ENCODE measurements at places on chromosomes 2 and 18.

DNA sequence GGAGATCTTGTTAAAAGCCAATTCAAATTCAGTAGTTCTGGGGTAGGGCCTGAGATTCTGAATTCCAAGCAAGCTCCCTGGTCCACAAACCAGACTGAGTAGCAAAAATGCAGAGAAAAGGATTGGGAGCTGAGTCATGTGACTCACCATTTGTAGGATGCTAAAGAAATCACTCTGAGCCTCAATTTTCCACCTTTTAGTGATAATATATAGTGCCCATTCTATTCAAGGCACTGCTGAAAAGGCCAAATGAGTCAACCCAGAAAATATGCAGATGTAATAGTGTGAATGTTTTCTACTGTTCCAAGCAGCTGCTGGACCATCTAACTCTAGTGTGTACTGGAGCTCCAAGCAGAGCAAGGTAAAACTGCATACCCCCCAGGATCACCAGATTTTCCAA is 47.2 kb downstream of the SLC14A2 start:
- no peak for DNase-seq

GRCh38 chr2:197168705-197169104 is 141.9 kb downstream of the ANKRD44 start:
- peak; percentile 74 for DNase-seq

GRCh38 chr2:215355801-215356200 is 43.9 kb downstream of the ATIC start:
- DNase-seq: no peak

DNA sequence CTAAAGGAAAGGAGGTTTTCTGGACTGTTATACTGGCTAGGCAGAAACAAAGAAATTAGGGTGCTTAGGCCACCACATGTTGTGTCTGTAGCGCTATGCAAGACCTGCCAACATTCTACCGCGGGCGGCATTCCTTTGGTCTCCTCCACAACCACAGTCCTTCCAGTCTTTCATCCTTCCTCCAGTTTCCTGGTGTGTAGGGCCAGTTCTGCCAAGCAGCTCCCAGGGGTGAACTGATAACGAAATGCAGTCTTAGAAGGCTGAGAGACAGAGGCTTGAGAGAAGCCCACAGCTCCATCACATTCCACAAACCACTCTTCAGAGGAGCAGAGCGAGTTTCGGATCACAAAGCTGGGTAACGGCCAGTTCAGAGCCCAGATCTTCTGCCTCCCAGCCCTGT is 19.5 kb upstream of the CXXC1 start:
- DNase-seq: no peak

DNA sequence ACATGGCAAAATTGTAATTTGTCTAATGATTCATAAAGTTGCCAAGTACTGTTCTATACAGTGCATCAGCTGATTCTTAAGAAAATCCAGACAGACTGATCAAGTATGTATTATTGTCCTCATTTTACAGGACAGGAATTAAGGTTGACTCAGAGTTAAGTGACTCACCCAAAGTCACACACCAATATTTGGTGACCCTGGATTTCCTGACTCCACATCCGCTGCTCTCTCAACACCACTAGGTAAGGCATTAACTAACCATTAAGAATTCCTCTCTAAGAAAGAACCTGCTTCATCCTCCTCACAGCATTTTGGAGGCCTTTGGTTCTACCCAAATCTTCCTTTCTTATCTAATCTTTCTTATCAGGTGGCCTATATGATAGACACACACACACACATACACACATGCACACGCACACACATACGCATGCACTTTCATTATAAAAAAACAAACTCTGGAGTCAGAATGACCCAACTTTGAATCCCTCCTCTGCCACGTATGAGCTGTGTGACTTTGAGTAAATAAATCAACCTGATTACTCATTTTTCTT is 150.8 kb downstream of the ANKRD44 start:
- no peak for DNase-seq

DNA sequence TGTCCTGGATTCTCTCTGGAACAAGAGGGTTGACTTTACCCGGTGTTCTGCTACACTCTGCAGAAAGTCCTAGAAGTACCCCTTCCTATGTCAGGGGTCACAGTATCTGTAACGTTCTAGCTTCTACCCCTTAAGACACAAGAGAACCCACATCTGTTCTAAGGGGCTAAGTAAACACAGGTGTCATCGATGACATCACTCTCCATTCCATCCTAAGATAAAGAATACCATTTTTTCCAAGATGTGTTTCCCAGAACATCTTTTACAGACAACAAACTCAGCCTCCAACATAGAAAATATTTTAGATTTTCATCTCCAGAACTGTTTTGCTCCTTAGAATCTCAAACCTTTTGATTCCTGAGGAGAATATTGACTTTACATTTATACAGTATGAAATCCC is 239.1 kb downstream of the TRIB2 start:
- DNase-seq: no peak

DNA sequence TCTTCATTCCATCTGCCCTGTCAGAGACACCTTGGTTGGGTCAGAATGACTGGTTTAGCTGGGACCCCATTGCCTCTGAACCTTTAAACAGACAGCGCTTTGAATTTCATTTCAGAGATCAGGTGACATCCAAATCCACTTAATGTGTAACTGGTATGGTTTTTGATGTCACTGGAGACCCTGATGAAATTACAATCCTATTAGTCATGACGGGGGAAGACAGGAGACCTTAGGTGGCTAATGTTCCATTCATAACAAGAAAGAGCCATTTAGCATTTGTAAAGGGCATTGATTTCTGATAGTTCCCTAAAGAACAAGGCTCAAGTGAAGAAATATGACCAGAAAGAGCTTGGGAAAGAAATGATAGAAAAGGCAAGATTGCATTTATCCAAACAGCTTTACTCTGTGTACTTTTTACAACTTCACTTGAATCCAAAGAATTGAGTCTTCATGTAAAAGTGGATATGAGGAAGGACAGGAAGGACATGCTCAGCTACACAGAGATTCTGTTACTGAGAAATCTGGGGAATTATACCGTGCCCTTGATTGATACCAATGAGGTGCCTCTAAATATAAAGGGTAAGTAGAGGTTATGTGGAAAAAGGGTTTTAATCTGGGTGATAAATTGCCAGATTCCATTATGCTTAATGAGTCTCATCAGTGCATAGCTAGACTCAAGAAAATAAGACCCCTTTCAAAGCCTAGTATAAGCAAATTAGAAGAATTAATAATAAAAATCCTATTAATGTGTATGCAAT is 198.2 kb downstream of the NCKAP5 start:
- DNase-seq: no peak

- no peak for DNase-seq
Observed at GRCh38 chr2:110770404-110770958, 38.1 kb downstream of the ACOXL start.

DNA sequence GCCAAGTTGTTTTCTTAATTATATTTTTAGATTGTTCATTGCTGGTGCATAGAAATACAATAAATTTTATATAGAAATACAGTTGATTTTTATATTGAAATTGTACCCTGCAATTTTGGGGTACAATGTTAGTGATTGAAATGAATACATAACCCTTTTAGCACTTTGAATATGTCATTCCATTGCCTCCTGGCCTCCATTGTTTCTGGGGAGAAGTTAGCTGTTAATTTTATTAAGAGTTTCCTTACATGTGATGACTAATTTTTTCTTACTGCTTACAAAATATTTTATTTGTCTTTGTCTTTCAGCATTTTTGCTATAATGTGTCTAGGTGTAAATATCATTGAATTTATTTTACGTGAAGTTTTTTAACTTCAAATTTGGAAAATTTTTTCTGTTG is 176.5 kb upstream of the DCC start:
- DNase-seq: no peak

DNA sequence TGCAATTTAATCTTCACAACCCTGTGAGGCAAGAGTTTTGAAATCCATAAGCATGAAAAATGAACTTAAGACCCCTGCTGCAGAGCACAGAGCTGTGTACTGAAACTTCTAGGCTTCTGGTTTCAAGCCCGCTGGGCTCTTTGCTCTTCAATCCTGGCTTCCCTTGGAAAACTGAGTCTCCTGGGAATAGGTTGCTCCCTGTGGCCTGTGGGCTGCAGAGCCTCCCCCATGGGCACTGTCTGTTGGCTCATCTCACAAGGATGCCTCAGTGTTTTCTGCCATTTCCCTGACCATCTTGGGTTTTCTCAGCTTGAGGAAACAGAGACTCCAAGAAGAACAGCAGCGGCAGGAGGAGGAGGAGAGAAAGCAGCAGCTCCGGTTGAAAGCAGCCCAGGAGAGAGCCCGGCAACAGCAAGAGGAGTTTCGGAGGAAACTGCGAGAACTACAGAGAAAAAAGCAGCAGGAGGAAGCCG is 44.5 kb downstream of the SUMO1 start:
- DNase-seq: no peak

GRCh38 chr2:129733041-129733440 is 246.4 kb upstream of the RAB6C start:
- no peak for DNase-seq

DNA sequence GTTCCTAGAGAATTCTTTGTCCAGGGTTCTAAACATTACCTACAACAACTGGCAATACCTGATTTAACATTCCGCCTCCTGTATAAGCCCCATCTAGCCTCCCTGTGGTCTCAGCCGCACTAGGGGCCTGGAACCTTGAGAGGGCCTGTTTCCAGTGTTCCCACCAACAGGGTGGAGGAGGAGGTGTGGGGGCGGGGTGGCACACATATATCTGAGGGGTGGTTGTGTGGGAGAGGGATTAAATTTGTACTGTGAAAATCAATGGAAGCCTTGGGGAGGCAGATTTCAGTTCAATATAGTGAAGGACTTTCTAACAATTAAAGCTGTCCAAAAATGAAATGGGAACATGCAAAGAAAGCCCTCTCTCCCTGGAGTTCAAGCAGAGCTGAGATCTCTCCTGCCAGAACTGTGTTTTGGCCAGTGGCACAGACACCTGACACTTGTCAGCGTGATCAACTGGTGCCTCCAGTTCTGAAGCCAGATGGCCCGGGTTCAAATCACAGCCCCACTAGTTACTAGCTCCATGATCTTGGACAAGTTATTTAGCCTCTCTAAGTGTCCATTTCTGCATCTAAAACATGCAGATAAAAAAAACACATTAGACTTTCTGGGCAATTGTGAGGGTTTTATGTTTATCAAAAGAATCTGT is 17.0 kb upstream of the FZD7 start:
- DNase-seq: no peak

GRCh38 chr18:35127201-35127600 is 86.0 kb downstream of the MAPRE2 start:
- DNase-seq: no peak

- DNase-seq: no peak
Observed at GRCh38 chr2:157182834-157183396, 74.6 kb upstream of the GALNT5 start.

DNA sequence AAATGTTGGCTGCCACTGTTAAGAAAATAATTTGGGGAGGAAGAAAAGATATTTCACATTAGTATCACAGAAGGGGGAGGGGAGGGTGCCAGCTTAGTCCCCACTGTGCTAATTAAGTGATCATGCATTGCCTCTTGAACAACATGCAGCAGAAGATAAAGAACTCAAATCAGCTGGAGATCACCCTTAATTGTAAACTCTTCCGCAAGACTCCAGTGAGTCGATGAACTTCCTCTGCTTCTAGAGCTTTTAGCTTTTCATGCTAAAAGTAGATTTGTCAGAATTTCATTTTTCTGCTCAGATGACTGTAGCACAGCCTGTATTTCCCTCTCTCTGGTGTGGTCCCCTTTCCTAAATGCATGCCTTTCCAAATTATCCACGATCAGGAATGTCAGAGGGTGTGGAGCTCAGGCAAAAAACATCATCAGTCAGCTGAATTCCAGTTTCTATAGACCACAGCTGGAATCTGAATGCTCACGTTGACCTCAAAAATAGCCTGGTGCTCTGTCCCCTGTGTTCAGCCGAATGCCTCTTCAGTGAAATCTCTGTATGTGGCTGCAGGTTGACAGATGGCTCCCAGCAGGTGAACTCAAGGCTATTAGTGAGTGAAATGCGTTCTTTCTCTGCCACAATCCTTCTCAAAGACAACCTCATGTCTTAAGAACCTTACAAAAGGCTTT is 156.8 kb upstream of the UNC80 start:
- no peak for DNase-seq

GRCh38 chr2:121090088-121090715 is 194.8 kb downstream of the TFCP2L1 start:
- no peak for DNase-seq

DNA sequence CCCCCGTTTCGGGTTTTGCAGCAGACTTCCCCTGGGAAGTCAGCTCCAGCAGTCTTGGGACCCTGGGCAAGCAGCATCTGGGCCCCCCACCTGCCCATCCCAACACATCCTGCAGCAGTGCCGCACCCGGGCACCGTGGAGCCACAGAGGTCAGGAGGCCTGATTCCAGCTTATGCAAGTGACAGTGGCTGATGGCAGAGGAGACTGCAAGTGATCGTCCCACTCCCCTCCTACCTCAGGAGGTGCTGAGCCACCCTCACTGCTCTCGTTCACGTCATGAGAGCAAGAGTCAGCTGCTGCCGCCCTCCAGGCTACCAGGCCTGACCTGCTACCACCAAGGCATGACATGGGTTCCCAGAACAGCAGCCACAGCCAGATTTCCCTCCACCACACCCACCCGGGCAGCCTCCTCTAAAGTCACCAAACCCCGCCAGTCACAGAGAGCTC is 18.2 kb downstream of the COX7A2L start:
- no peak for DNase-seq

GRCh38 chr18:37985126-37985525 is 419.5 kb upstream of the CELF4 start:
- DNase-seq: no peak

DNA sequence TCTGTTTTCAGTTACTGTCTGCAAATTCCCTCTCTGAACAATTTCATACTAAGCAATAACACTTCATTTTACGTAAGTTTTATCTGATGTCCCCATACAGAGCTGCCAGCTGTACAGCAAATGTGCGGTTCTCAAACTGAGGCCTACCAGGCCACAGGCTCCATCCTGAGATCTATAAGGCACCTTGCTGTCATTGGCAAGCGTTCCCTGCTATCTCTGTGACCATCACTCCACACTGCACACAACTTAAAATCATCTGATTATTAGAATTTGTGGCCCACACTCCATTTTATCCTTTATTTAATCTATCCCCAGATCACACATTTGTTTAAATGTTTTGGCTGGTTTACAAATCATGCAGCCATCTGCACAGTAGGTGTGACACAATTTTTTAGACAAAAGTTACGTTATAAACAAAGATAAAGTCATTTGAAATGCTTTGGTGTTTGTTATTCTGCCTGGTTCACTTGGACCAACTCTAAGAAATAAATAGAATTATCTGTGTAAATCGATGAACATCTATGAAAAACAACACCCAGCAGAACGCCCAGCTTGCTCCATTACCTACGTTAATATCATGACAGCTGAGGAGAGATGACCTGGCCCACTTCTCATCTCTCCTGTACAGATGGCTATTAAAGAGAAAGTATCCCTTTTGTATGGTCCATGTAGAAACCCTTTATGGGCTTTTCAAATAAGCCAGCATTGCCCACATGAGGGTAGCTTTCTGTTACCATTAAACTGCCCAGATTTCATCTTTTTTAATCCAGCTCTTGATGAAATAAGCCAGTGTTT is 162.4 kb downstream of the ZNF521 start:
- DNase-seq: no peak

- no peak for DNase-seq
Observed at GRCh38 chr18:36050479-36050878, 16.9 kb downstream of the RPRD1A start.

Measured in activated CD4-positive, alpha-beta T cell treated with anti-CD3 and anti-CD28 coated beads, Interleukin-2, amount 50 U/mL, for 48 hours (primary cell).